Activated T-cell treated with anti-CD3 and anti-CD28 coated beads, Interleukin-2, amount 50 U/mL, for 24 hours (primary cell): ENCODE measurements at places on chromosomes 2 and 18.

- no peak for DNase-seq
Measured at GRCh38 chr2:149725234-149725633, 137.7 kb upstream of the MMADHC start.

DNA sequence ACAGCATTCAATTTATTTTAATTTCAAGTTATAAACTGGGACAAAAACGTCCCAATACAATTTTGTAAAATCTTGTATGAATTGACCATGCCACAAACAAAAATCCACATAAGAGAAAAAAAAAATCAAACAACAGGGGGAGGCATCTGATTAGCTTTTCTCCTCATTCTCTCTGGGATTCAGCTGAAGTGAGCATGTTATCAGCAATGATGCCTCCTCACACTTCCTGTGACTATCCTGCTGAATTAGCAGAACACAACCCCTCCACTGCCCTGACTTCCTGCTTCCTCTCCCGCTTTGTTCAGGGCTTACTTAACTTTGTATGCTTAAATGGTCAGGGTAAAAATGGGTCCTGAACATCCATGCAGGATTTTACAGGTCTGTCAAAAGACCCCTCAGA, 132.2 kb upstream of the ITGB6 start:
- DNase-seq, result no peak

- DNase-seq, result no peak
Measured at GRCh38 chr2:169072163-169072925, 3.0 kb downstream of the DHRS9 start.

- no peak for DNase-seq
Measured at GRCh38 chr2:18518116-18519111, 42.0 kb downstream of the RDH14 start.

DNA sequence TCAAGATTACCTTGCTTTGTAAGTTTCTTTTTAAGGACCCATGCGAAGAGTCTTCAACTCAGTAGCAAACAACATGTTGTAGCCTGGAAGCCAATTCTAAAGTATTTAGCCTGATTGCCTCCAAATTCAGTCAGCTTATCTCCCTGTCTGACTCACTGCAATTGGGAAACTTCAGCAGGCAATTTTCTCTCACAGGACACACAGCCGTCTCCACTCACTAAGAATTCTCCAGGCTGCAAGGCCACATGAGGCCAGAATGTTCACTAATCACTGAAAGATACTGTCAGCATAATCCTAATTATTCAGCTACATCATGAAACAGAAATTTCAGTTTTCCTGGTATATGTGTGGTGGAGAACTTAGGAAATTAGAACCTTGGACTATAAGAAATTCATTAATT, 78.1 kb upstream of the PDE1A start:
- DNase-seq, result no peak

GRCh38 chr18:10852385-10853303, 296.7 kb downstream of the PIEZO2 start:
- no peak for DNase-seq

DNA sequence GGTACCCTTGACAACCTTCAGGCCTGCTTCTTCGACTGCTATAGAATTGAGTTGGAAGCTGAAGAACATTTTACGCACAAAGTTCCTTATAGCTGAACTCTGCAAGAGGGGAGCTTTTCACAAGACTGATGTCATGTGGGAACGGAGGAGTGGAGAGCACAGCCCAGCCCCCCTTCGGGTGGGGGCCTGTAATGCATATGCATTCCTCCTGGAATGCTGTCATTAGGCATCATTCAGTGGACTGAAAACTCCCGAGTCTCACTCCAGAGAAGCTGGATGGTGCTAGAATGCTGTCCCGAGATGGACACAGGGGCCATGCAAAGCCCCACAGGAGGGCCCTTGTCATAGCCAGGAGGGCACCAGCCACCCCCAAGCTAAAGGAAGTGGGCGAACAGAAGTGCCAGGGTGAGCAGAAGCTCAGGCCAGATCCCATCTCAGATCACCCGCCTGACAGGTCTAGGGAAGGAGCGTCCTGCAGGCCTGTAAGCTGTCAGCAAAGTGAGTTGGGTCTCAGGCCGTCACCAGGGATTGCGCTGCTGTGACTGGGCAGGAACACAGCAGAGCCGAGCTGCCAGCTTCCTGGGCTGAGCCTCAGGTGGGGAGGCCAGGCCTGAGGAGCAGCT, 43.8 kb upstream of the RBM44 start:
- DNase-seq, result no peak

GRCh38 chr2:185456517-185456916, 282.1 kb upstream of the FSIP2 start:
- DNase-seq, result no peak

DNA sequence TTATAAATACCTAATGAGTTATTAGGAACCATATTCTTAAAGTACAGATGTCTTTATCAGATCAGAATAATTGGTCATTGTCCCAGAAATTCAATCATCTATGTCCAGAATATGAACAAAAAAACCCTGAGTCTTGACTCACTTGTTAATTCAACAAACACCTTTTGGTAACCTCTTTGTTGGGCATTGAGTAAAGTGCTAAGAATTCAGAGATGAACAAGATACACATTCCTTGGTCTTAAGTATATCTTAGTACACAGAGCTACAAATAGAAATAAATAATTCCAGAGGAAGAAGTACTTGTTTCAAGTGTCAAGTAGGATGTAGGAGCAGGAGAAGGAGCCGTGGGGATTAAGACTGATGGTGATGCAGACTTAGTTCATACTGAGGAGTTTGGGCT, 798.1 kb downstream of the CPS1 start:
- DNase-seq, result no peak

DNA sequence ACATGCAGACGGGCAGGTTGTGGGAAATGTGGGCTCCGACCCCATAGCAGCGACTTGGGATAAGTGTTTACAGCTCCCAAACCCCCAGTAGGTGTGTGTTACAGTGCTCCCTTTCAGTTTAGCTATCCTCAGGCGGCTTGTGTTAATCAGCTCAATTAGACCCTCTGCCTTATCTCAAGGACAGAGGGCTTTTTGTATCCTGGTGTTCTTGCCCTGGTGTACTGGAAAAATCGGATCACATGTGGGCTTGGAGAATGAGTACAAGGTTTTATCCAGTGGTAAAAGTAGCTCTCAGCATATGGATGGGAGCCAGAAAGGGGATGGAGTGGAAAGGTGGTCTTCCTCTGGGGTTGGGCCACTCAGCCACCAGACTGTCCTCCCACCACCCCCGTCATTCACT, 264.7 kb upstream of the SYT4 start:
- DNase-seq, result no peak
